ENCODE measurements at places on chromosomes 7 and 10. TPM values are rescaled to one million over a fixed set of nuclear protein-coding genes. Genes with fewer than 3 reads are reported as not detected.
A peak's percentile ranks its signal among the peaks of the same experiment; 100 is the strongest.

- no peak overlapping the region for H3K27ac ChIP-seq
- H3K4me3 ChIP-seq = no peak overlapping the region
- H3K4me1 ChIP-seq = no peaks in the 10 kb centered on the region
- DNase-seq = no peak
- H3K36me3 ChIP-seq = 0 out of 2 replicates have a peak, but pooled peaks cover 2% of the 10 kb centered on the region
Measured at GRCh38 chr7:27697861-27698430, 35.3 kb upstream of the HIBADH start.

ARMC10 gene
- 31.2 TPM for total RNA-seq

DNA sequence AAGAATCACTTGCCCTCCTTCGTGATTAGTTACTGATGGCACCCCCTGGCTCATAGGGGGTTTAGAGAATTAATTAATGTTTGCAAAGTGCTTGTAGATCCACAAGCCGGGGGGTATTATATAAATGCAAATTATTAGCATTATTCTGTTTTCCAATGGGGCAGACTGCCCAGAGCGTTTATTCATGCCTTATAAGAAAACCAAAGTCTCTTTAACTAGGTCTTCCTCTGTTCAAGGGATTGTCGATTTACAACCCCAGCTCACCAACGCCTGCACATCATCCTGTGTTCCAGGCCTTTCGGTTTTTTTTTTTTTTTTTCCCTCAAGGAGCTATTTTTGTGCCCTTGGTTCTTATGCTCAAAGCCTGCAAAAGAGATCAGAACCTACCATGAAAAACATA lies 630.7 kb downstream of the PARD3 start:
- DNase-seq = no peak
- peaks cover 33% of the 10 kb centered on the region for H3K4me1 ChIP-seq
- H3K27ac ChIP-seq = no peak overlapping the region
- no peaks in the 10 kb centered on the region for H3K27me3 ChIP-seq

- no peaks in the 10 kb centered on the region for H3K27me3 ChIP-seq
- no peak overlapping the region for H3K4me3 ChIP-seq
- peaks cover 3% of the 10 kb centered on the region for H3K36me3 ChIP-seq
- no peak overlapping the region for H3K27ac ChIP-seq
- no peak for DNase-seq
- H3K4me1 ChIP-seq = peaks cover 29% of the 10 kb centered on the region
Measured at GRCh38 chr7:37113661-37114355, 334.9 kb downstream of the ELMO1 start.

- H3K36me3 ChIP-seq = no peaks in the 10 kb centered on the region
- no peak overlapping the region for H3K4me3 ChIP-seq
- peaks cover 16% of the 10 kb centered on the region for H3K4me1 ChIP-seq
- H3K27me3 ChIP-seq = no peaks in the 10 kb centered on the region
Measured at GRCh38 chr7:33612442-33612841, 292.9 kb upstream of the BMPER start.

DNA sequence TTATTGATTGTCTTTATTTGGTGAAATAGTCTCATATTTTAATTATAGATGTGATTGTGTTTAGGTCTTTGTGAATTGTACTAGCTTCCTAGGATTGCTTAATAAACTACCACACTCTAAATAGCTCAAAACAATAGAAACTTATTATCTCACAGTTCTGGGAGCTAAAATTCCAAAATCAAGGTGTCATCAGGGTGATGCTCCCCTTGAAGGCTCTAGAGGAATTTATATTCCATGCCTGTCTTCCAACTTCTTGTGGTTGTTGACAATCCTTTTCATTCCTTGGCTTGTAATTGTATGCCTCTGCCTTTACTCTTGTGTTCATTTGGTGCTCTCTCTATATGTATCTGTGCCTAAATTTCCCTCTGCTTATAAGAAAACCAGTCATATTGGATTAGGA lies 155.3 kb upstream of the AKR1E2 start:
- no peak for DNase-seq
- no peaks in the 10 kb centered on the region for H3K4me1 ChIP-seq
- no peaks in the 10 kb centered on the region for H3K36me3 ChIP-seq
- H3K27me3 ChIP-seq = no peaks in the 10 kb centered on the region
- H3K27ac ChIP-seq = no peak overlapping the region
- H3K4me3 ChIP-seq = no peak overlapping the region

GRCh38 chr10:126561294-126561920 lies 109.1 kb downstream of the C10orf90 start:
- DNase-seq = no peak
- no peak overlapping the region for H3K27ac ChIP-seq
- no peak overlapping the region for H3K4me3 ChIP-seq

OR9A2 gene
- total RNA-seq = not detected

- no peak overlapping the region for H3K4me3 ChIP-seq
- no peaks in the 10 kb centered on the region for H3K4me1 ChIP-seq
- no peaks in the 10 kb centered on the region for H3K36me3 ChIP-seq
- no peaks in the 10 kb centered on the region for H3K27me3 ChIP-seq
- DNase-seq = no peak
Measured at GRCh38 chr7:139522830-139523198, 671 bp upstream of the CLEC2L start.

DNA sequence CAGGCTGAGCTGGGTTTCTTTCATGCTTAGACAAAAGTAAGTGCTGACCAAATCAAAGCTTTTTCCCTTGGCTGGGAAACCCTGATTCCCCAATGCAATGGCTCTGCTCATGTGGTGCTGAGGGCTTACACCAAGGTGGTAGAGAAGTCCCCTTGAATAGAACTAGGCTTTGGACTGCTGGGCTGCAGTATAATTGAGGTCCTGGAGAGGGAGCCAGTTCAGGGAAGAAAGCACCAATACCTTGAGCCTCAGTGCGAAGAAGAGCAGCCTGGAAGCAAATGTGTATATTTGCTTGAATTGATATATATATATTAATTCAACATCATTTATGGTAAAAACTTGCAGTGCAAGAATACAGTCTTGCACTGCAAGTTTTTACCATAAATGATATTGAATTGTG lies 391.1 kb downstream of the RPS24 start:
- no peaks in the 10 kb centered on the region for H3K27me3 ChIP-seq
- no peak overlapping the region for H3K4me3 ChIP-seq
- DNase-seq = no peak
- no peak overlapping the region for H3K27ac ChIP-seq

C10orf105 gene
- total RNA-seq = not detected

DNA sequence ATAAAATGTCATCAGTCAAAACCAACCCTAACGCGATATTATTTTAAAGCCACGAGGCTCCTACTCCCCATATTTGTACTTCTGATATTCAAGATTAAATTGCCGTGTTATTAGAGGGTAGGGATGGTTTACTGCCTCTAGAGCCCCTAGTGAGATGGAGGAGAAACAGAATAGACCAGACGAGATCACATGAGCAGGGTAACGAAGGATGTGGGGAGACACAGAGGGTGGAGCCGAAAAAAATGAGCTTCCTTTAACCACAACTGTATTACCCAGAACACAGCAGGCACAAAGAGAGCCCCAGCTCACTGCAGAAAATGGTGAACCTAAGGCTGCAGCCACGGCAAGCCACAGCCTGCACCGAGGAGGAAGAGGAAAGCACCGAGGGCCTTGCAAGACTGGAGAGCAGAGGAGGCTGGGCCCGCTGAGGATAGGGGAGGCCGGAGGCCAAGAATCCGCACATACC lies 14.3 kb downstream of the ZC3HAV1 start:
- H3K36me3 ChIP-seq = no peaks in the 10 kb centered on the region
- H3K27ac ChIP-seq = no peak overlapping the region
- no peaks in the 10 kb centered on the region for H3K27me3 ChIP-seq
- H3K4me1 ChIP-seq = no peaks in the 10 kb centered on the region
- no peak for DNase-seq
- no peak overlapping the region for H3K4me3 ChIP-seq

- peaks cover 9% of the 10 kb centered on the region for H3K4me1 ChIP-seq
- H3K4me3 ChIP-seq = peak within 1 kb of the TSS; percentile 25
- H3K27ac ChIP-seq = no peak within 1 kb of the TSS
- H3K27me3 ChIP-seq = no peaks in the 10 kb centered on the region
- no peaks in the 10 kb centered on the region for H3K36me3 ChIP-seq
- peak; percentile 75 for DNase-seq
Measured at GRCh38 chr7:135728136-135728669, at the start of gene SLC13A4. TSS of gene SLC13A4 (minus strand) at chr7:135728186. CDS start at chr7:135727496, 690 bp downstream.

DNA sequence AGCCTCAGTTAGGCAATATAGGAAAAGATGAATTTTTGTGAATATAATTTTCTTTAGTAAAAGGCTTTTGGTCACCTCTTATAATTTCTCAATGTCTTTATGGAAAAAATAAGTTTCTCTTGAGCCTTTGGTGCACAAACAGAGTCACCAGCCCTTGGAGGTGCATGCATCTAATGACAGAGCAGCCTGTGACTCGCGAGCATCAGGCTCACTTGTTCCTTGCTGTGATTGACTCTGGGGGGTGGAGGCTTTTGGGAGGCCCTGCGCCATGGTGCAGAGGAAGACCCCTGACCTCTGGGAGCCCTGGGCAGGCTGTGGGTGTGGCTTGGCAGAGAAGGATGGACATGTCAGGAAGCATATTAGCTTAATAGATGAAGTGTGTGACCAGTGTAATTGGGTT lies 60.2 kb downstream of the FIGNL1 start:
- DNase-seq = no peak
- H3K36me3 ChIP-seq = no peaks in the 10 kb centered on the region
- H3K27me3 ChIP-seq = peaks cover 13% of the 10 kb centered on the region
- no peak overlapping the region for H3K27ac ChIP-seq

SFTPD gene
- not detected for total RNA-seq

TMEM213 gene
- total RNA-seq = not detected

GRCh38 chr10:12482587-12482986 lies 133.2 kb downstream of the CAMK1D start:
- no peaks in the 10 kb centered on the region for H3K27me3 ChIP-seq
- no peak overlapping the region for H3K27ac ChIP-seq
- H3K4me3 ChIP-seq = no peak overlapping the region
- DNase-seq = no peak

XRCC2 gene
- total RNA-seq = 45.0 TPM

- H3K4me1 ChIP-seq = no peaks in the 10 kb centered on the region
- no peak overlapping the region for H3K4me3 ChIP-seq
- no peak overlapping the region for H3K27ac ChIP-seq
Measured at GRCh38 chr7:110539216-110539615, 551.7 kb upstream of the LRRN3 start.

- H3K4me1 ChIP-seq = peaks cover 5% of the 10 kb centered on the region
- no peaks in the 10 kb centered on the region for H3K36me3 ChIP-seq
- no peak overlapping the region for H3K4me3 ChIP-seq
- H3K27me3 ChIP-seq = no peaks in the 10 kb centered on the region
- no peak overlapping the region for H3K27ac ChIP-seq
- DNase-seq = no peak
Measured at GRCh38 chr7:138164804-138165203, 88.5 kb downstream of the AKR1D1 start.

GRCh38 chr7:29077176-29077575 lies 69.2 kb downstream of the CPVL start:
- H3K4me1 ChIP-seq = no peaks in the 10 kb centered on the region
- H3K4me3 ChIP-seq = no peak overlapping the region
- no peaks in the 10 kb centered on the region for H3K36me3 ChIP-seq
- no peaks in the 10 kb centered on the region for H3K27me3 ChIP-seq
- H3K27ac ChIP-seq = no peak overlapping the region

GRCh38 chr10:104922810-104923209 lies 281.7 kb downstream of the SORCS3 start:
- H3K4me1 ChIP-seq = no peaks in the 10 kb centered on the region
- no peak overlapping the region for H3K27ac ChIP-seq
- no peaks in the 10 kb centered on the region for H3K36me3 ChIP-seq
- no peak for DNase-seq
- 0 out of 2 replicates have a peak, but pooled peaks cover 8% of the 10 kb centered on the region for H3K27me3 ChIP-seq

GRCh38 chr7:142548978-142549377 lies 200.3 kb upstream of the PRSS1 start:
- no peaks in the 10 kb centered on the region for H3K4me1 ChIP-seq
- no peak overlapping the region for H3K27ac ChIP-seq
- DNase-seq = no peak
- H3K27me3 ChIP-seq = 0 out of 2 replicates have a peak, but pooled peaks cover 3% of the 10 kb centered on the region
- H3K4me3 ChIP-seq = no peak overlapping the region

MLXIPL gene
- total RNA-seq = not detected

ASB10 gene
- total RNA-seq = not detected

All from SJCRH30 (cell line).